ENCODE measurements at places on chromosomes 2 and 18.

- DNase-seq, result no peak
Observed at GRCh38 chr2:216775043-216775453, 79.7 kb upstream of the IGFBP5 start.

DNA sequence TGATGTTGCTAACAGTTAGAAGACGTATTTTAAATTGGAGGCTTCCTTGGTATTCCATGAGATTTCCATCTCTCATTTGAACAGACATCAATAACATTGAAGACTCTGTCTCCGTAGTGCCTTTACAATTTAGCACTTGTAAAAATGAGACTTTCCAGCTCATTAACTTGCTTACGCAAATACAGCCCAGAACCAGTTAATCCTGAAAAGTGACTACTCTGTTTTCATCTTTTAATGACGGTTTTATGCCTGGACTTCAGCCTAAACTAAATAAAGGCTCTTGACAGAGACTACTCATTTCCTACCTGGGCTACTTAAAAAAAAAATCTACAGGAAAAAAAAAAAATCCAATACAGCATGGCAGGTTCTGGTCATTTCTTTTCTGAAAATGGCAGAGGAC, 148.6 kb downstream of the LRATD1 start:
- DNase-seq, result no peak

- no peak for DNase-seq
Observed at GRCh38 chr2:28618221-28619141, 122.6 kb downstream of the PLB1 start.

GRCh38 chr2:84912984-84913383, 7.5 kb downstream of the TMSB10 start:
- peak; percentile 37 for DNase-seq

- DNase-seq, result no peak
Observed at GRCh38 chr2:170332676-170333402, 154.9 kb downstream of the MYO3B start.

GRCh38 chr18:36692371-36692770, 136.4 kb downstream of the TPGS2 start:
- no peak for DNase-seq

GRCh38 chr2:69796174-69796573, 33.3 kb upstream of the GMCL1 start:
- peak; percentile 86 for DNase-seq

Measured in esophagus muscularis mucosa (tissue), 4 donors.